NCI-H2081 treated with DMSO at 0.1 percent for 48 hours (cell line): ENCODE measurements at places on chromosomes 12 and 14.

- no peak for DNase-seq
Measured at GRCh38 chr14:91399868-91400640, 17.6 kb downstream of the CCDC88C start.

DNA sequence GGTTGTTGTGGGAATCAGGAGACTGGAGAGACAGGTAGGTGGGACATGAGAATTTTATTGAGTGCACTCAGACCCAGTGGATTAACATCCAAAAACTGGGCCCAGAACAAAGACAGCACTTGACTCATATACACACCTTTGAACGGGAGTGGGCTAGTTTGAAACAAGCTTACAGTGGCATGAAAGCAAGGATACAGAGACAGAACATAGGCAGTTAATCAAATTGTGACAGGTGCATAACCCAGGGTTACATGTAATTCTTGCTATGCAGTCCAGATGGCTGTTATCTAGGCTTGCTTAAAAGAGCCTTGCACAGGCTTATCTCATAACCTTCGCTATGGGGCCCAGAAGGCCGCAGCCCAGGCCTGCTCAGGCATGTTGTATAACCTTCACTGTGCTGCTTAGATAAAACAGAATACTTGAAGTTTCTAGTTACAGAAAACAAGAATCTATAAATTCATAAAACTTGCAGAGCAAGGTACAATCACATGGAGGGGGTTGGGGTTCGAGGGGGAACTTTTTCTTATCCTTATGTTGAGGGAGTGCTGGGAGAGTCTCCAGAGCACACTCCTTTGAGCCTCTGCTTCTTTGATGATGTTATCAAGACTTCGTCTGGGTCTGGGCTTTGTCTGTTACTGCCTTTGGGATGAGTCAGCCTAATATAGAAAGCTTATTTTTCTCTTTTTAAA, 81.7 kb downstream of the TNFAIP2 start:
- DNase-seq: no peak

DNA sequence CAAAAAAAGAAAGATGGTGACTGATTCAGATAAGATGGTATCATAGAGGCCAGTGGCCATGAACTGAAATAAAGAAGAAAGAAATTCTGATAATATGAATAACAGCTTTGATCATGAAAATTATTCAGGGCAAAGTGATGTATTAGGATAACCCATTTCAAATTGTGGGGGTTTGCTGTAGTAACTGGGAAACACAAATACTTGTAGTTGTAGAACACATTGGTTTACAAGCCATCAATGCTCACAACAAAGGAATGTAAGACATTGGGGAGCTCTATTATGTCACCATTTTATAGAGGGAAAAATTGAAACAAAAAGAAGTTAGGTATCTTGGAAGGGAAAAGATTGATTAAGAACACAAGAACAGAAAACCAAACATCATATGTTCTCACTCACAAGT, 140.4 kb upstream of the FRMD6 start:
- no peak for DNase-seq

DNA sequence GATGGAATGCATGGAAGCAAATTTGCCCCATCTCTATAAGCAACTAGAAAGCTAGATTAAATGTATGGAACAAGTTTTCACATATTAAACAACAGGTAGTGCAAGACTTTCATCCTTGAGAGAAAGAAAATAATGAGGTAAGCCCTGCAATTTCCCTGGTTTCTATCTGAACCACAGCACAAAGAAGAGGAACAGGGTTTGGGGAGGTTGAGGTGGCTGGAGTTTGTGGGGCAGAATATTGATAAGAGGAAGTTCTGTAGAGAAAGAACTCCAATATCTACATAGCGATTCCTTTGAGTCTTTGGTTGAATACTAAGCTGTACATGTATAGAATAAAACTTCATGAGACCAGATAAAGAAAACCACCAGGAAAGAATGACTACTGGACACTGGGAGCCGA, 96.3 kb upstream of the CCND2 start:
- no peak for DNase-seq

DNA sequence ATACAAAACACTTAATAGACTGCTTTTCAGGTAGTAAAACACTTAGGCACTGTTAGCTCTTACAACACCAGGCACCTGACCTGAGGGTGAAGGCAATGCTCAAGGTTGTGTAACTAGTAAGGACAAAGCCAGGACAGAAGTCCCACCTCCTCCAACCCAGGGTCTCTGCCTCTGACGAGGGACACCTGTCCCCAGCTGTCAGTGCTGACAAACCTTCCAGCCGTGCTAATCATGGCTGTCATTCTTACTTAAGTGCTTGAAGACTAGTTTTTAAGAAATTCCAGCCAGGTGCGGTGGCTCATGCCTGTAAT, 62.5 kb upstream of the MAX start:
- DNase-seq: no peak

- no peak for DNase-seq
Measured at GRCh38 chr12:32589165-32589865, 89.8 kb upstream of the DNM1L start.

DNA sequence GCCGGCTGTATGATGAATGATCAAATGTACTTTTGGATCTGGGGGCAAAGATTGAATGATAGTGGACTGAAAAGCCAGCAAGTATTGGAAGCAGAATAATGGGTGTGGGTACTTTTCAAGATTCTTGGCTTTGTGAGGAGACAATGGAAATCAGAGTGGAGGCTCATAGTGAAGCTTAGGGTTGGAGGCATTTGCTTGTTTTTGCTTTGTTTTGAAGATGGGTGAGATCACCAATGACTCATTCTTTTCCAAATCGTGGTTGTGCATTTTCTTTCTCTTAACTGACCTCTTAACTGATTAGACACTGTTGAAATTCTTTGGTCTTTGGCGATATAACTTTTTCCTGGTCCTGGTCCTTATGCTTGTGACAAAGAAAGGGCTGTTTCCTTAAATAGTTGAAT, 54.4 kb downstream of the PELI2 start:
- DNase-seq: no peak

GRCh38 chr12:63151623-63152320, 771 bp upstream of the AVPR1A start:
- DNase-seq: peak; percentile 36
